NCI-H526 treated with DMSO at 0.1 percent for 48 hours (cell line): ENCODE measurements at places on chromosomes 5 and 9.

DNA sequence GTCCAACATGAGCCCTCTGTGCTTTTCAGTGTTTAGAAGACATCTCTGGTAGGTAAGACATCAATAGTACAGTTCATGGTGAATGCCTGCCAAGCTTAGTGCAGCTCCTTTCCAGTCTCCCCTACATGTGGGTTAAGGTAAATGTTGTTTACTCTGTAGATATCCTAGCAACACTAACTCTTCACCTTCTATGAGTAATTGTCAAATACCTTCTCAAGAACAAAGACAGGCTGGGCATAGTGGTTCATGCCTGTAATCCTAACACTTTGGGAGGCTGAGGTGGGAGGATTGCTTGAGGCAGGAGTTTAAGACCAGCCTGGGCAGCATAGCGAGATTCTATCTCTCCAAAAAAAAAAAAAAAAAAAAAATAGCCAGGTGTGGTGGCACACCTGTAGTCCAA is 18.7 kb upstream of the RASGRF2 start:
- no peak for DNase-seq

DNA sequence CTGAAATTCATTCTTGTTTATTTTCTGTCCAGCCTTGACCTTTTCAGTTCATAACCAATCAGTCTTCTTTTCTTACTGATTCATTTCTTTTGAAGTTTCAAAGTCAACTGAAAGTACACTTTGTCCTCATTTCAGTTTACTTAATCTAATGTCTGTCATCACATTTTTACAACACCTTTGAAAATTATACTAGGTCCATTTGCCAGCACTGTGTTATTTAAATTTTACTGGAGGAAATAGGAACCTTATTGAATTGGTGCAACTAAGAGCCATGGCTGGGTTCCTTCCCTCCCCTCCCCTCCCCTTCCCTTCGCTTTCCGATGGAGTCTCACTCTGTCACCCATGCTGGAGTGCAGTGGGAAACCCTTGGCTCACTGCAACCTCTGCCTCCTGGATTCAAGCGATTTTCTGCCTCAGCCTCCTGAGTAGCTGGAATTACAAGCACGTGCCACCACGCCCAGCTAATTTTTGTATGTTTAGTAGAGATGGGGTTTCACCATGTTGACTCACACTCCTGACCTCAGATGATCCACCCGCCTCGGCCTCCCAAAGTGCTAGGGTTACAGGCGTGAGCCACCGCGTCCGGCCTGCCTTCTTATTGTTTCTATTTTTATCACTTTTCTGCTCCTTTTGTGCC is 6.3 kb downstream of the RMI1 start:
- no peak for DNase-seq

GRCh38 chr9:87513161-87513560 is 15.5 kb downstream of the DAPK1 start:
- no peak for DNase-seq

GRCh38 chr5:87190687-87191086 is 77.0 kb upstream of the RASA1 start:
- no peak for DNase-seq

DNA sequence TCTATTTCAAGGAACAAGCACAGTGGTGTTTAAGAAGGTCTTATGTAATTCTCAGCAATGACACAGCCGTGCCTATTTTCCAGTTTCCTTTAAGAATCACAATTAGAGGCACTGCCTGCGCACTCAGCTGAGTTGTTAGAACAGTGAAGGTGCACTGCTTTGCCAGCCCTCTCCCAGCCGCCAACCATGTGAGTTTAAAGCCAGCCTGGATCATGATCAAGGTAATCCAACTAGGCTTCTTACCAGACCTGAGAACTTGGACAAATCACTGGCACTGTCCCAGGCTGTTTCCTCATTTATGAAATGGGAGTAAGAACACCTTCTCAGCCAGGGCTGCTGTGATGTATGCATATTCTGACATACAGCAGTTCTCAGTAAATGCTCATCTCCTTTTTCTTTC is 99.6 kb downstream of the ASTN2 start:
- no peak for DNase-seq

GRCh38 chr5:98941131-98941883 is 12.5 kb upstream of the CHD1 start:
- no peak for DNase-seq

DNA sequence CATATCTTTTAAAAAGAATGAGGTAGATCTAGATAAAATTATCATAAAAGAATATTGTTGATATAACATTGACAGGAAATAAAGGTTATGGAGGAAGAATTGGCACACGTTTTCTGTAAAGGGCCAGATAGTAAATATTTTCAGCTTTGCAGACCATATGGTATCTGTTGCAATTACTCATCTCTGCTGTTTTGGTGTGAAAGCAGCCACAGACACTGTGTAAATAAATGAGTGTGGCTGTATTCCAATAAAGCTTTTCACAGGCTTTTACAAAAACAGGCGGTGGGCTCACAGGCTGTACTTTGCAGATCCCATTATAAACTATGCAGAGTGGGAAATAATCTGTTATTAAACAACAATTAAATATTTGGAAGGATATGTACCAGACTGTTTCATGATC is 87.4 kb downstream of the SGCD start:
- no peak for DNase-seq

DNA sequence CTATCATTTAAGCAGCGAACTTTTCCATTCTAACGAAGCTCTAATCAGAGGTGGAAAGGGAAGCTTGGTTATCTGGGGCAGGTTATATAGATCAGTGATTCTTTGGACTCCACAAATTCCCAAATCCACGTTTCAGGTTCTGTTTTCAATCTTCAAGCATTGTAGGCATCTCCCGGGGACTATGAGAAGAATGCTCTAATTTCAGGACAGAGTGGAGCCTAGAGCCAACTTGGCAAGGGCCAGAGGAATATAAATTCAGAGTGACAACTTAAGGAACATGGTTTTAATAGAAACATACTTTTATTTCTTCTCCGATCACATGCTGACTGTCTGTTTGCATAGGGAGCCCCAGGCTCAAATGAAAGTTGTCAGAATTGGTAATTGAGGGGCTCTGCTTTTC is 514.0 kb upstream of the KLF4 start:
- DNase-seq, result no peak

- no peak for DNase-seq
Measured at GRCh38 chr5:137040641-137041340, 458.3 kb downstream of the SPOCK1 start.

- DNase-seq, result no peak
Measured at GRCh38 chr5:35420200-35420599, 189.9 kb upstream of the PRLR start.

GRCh38 chr5:155952486-155953089 is 374.4 kb upstream of the SGCD start:
- no peak for DNase-seq

DNA sequence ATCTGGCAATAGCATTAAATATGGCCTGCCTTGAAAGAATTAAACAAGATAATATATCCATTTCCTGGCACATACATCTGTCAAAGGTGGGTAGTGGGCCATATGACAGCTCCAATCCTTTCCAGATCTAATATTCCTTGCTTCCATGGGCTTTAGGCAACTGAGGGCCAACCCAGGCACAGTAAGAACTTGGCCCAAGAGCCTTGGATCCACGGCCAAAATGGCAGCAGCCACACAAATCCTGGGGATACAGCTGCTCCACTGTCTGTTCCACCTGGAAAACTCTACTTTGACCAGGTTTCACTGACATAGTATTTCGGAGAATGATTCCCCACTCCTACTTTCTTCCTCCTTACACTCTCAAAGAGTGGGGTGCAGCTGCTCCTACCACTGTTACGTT is 13.3 kb downstream of the HAVCR1 start:
- DNase-seq, result no peak
